ENCODE measurements at places on chromosomes 6 and 20.

- DNase-seq, result peak; percentile 59
Observed at GRCh38 chr6:3209114-3210023, 18.1 kb downstream of the TUBB2B start.

- DNase-seq, result no peak
Observed at GRCh38 chr6:108565091-108565766, 4.5 kb downstream of the FOXO3 start.

GRCh38 chr6:150256618-150257272 is 112.1 kb upstream of the IYD start:
- no peak for DNase-seq

- DNase-seq, result no peak
Observed at GRCh38 chr20:62197311-62197710, 14.5 kb downstream of the MTG2 start.
